ENCODE measurements at places on chromosomes 13 and 19. TPM values are rescaled to one million over a fixed set of nuclear protein-coding genes. Genes with fewer than 3 reads are reported as not detected.

GRCh38 chr19:44822177-44822576, 13.3 kb downstream of the BCAM start:
- no peak for DNase-seq

Gene CCNE1
- total RNA-seq, result 4.6 TPM

- no peak for DNase-seq
Measured at GRCh38 chr13:85632526-85633195, 166.6 kb downstream of the SLITRK6 start.

GRCh38 chr13:107222597-107222996, 654.7 kb upstream of the ARGLU1 start:
- DNase-seq, result no peak

Gene CALR3
- total RNA-seq, result not detected

GRCh38 chr19:46574533-46574932, 26.6 kb upstream of the CALM3 start:
- DNase-seq, result no peak

Gene SYCN
- not detected for total RNA-seq

GRCh38 chr19:55443824-55444480, 852 bp upstream of the SHISA7 start:
- no peak for DNase-seq

DNA sequence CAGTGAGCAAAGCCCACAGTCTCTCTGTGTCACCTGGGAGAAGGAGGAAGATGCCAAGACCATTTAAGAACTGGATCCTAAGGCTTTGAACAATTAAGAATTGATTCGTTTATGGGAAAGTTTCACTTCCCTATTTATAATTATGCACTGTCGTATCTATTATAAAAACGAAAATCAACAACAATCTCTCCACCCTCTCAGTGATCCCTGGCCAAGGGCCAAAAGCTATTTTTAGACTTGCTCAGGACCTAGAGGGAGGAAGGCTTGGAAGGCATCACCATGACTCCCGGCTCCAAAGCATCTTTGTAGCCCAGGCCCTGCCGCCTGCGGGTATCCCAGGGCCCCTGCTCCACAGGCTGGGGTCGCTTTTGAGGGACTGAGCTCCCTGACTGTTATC, 1.3 kb downstream of the RHPN2 start:
- DNase-seq, result no peak

- DNase-seq, result no peak
Measured at GRCh38 chr13:106736941-106737340, 169.0 kb upstream of the ARGLU1 start.

Data from thoracic aorta (tissue), 2 donors.